ENCODE measurements at places on chromosomes 3 and 15.

DNA sequence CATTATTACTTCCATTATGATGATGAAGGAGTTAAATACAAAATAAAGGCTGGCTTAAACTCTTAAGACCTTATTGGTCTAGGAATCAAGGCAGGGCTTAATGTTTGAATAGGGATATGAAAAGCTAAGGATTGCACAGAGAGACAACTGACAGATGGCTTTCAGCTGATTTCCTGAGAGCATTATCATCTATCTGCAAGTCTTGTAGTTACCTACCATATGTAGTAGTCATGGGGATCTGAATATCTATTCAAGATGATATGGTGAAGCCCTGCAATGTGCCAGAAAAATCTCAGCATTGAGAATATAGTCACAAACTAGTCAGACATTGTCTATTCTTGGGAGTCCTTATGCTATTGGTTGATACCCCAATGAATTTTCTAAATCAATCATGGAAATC, 47.5 kb upstream of the CHMP2B start:
- no peak for DNase-seq

GRCh38 chr3:44232407-44232806, 9.3 kb upstream of the TOPAZ1 start:
- DNase-seq = no peak

GRCh38 chr3:33424606-33425452, 15.4 kb downstream of the UBP1 start:
- DNase-seq = no peak

- peak; percentile 5 for DNase-seq
Measured at GRCh38 chr3:142180761-142181362, 31.5 kb upstream of the TFDP2 start.

- no peak for DNase-seq
Measured at GRCh38 chr3:188727052-188727451, 444.7 kb upstream of the TPRG1 start.

- no peak for DNase-seq
Measured at GRCh38 chr3:151035072-151035471, 50.4 kb upstream of the MED12L start.

- no peak for DNase-seq
Measured at GRCh38 chr3:113601240-113601639, 68.9 kb downstream of the SIDT1 start.

DNA sequence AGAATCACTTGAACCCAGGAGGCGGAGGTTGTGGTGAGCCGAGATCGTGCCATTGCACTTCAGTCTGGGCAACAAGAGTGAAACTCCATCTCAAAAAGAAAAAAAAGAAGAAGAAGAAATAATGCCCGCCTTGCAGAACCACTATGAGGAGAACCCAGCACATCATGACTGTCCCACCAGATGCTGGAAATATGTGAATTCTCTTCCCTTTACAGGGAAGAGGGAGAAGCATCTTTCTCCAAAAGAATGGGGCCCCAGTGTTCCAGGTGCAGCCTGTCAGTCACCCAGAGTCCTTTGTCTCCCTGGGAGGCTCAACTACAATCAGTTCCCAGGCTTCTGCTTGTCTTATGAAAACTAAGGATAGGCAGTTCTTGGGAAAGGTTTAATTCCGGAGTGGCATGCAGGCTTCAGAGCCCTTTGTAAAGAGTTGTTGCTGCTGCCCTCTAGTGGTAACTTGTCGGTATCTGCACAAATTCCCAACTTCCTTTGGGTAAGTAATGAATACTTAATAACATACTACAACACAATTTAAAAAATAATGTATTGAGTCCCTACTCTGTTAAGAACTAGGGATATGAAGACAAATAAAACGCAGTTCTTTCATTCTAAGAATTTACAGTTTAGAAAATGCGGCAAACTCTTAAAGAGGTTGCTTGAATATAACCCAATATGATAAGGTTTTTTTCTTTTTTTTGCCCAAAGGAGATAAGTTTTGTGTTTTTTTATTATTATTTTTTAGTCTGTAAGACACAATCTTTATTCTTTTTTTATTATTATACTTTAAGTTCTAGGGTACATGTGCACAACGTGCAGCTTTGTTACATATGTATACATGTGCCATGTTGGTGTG, 18.6 kb upstream of the TICRR start:
- no peak for DNase-seq

GRCh38 chr3:130773366-130773765, 26.7 kb upstream of the PIK3R4 start:
- no peak for DNase-seq

DNA sequence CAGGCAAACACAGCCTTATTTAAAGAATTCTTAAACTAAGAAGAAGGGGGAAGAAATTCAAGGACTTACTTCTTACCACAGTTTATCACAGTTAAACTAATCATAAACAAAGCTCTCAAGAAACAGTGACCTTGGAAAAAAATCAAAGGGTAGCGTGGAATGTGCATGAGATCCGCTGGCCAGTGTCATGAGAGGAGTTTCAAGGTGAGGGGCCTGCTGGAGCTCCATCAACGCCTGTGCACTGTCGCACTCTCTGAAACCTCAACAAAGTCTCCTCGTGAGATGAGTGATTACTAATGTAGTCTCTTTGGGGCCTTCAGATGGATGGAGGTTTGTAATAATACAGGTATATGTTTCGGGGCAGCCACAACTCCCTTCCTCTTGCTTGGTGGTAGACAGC, 28.4 kb upstream of the PRICKLE2 start:
- no peak for DNase-seq

GRCh38 chr15:76200641-76201105, 110.6 kb downstream of the ETFA start:
- no peak for DNase-seq

DNA sequence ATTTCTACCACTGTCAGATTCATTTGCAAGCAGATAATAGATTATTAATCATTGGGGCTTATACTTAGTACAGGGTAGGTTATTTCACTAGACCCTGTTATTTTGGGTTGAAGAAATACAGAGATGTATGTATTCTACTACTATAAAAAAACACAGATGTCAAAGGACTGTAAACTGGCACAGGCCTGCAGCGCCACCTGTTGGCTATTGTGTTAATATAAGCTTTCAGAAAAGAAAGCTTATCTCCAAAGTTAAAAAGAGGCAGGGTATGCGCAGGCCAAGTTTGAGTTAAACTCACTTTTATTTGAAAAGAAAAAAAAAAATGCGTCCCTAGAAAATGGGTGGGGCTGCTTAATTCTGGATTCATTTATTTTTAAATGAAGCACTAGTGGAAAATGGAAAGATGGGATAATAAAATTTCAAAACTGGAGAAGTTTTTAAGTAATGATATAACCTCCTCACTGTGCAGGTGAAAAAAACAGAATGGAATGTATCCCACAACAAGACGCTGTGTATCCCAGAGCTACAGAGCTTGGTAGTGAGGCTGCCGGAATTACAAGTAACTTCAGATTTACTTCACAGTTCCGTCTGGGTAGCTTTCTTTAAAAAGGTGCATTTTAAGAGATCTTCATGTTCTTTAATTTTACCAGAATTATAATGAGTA, 407.2 kb upstream of the TGFBR2 start:
- no peak for DNase-seq

- no peak for DNase-seq
Measured at GRCh38 chr3:72128921-72129320, 344.0 kb upstream of the PROK2 start.

DNA sequence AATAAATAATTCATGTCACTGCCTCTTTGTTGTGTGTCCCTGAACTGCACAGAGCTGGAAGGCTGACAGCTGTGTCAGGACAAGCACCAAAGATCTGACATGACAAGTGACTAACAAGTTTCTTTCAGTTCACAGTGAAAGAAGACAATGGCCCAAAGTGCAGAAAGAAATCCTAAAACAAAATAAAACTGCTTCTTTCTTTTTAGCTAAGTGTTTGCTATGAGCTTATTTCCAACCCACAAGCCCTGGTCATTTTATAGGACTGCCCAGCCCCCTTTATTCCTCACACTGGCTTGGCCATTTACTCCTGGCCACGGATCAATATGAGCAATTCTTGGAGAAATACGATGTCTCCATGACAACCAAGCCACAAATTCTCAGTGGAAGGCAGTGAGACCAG, 238.5 kb downstream of the WDR72 start:
- DNase-seq = no peak

GRCh38 chr3:169668072-169668956, 4.8 kb upstream of the MECOM start:
- no peak for DNase-seq

GRCh38 chr15:81502439-81502838, 128.4 kb upstream of the TMC3 start:
- DNase-seq = no peak

GRCh38 chr15:100722551-100723314, 120.3 kb downstream of the ASB7 start:
- no peak for DNase-seq

DNA sequence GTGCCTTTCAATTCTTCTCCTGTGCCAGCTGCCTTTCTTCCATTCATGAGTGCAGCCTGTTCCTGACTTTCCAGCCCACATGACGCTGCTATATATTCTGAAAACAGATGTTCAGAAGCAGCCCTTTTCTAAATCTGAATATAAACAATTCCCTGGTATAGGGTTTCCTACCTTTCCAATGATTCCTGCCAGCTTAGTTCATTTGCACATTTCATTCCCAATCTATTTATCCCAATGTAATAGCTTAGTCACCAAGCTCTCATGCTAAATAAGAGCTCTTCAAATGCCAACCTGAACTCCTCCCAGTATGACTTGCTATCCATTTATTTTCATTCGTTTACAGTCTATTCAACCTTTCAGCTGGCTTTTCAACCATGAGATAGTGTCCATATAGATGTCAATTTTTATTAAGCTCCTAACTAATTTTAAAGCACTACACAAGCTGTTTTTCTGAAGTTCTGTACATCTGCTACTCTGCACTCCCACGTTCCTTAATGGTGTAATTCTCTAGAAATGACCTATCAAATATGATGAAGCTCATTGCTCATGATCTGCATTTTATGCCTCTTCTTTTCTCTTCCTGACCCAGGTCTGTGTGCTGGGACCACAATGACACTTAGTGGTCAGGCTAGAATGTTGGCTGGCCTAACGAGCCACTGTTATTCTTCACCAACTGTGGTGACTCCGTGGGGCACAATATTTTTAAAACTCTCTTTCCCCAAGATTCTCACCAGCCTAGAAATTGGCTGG, 605.0 kb upstream of the TBL1XR1 start:
- DNase-seq = no peak

GRCh38 chr3:87120881-87121280, 106.2 kb upstream of the CHMP2B start:
- no peak for DNase-seq

DNA sequence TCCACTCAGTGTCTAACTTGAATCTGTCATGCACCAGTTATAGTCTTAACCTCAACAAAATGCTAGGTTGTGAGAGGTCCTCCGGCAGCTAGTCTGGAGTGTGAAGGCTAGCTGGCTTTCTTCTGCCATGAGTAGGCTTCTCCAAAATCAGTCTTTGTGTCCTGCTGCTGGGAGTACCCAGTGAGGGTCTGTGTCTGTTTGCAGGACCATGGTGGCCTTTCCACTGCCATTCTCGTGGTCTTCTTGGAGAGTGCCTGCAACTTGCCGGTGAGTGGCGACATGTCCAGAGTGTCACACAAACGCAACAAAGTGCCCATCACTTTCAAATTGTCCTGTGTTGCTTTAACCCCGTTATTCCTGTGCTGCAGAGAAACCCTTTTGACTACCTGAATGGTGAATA, 34.0 kb downstream of the ESYT3 start:
- no peak for DNase-seq

- peak; percentile 55 for DNase-seq
Measured at GRCh38 chr3:169147238-169148008, 516.1 kb downstream of the MECOM start.

DNA sequence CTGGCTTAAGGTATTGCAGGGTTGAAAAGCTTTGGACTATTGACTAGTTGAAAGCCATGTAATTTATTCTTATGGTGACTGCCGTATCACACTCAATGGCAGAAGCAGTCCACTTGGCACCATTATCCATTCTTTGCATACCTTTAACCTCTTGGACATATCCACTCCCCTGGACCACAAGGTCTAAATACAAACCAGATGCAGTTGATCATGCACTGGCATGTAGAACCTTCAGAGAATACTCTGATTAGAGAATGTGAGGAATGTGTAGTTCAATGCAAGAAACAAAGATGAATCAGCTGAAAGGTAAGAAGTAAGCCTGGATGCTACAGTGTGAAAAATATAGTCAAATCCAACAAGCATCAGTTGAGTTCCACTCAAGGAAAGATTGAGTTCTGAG, 93.1 kb downstream of the FRMD5 start:
- DNase-seq = peak; percentile 12

GRCh38 chr3:48157950-48158376, 30.3 kb downstream of the CDC25A start:
- DNase-seq = no peak

DNA sequence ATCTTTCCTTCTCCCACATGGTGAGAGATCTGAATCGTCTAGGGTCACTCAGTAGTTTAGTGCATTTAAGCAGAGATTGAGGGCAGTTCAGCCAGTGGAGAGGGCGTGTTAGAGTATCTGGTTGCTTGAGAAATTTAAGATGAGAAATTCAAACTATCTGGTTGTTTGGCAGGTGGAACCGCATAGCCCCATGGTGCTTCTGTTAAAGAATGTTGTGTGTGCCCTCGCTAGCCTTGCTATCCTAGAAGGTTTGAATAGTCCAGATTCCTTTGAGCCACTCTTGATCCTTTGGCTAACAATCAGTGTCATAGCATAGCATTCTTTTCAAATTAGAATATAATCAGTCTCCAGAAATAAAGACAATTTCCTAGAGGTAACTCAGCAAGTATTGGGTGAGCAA, 32.1 kb downstream of the ABHD17C start:
- no peak for DNase-seq

DNA sequence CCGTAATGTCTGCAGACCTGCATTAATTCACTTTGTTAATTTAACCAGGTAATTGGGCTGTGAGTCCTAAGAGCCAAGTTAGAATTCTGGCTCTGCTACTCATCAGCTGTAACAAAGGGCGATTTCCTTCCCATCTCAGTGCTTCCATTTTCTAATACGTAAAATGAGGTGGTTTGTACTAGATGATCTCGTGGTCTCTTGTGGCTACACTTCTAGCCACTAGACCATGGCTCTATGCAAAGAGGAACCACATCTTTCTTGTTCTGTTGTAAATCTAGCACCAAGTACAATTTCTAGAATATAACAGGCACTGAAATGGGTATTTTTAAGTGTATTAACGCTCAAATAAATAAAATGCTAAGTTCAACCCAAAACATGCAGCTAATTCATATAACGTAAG, 174.4 kb upstream of the THBS1 start:
- DNase-seq = no peak

- no peak for DNase-seq
Measured at GRCh38 chr3:106758459-106758858, 618.8 kb upstream of the CCDC54 start.

GRCh38 chr15:73571346-73571745, 61.8 kb downstream of the NPTN start:
- no peak for DNase-seq

DNA sequence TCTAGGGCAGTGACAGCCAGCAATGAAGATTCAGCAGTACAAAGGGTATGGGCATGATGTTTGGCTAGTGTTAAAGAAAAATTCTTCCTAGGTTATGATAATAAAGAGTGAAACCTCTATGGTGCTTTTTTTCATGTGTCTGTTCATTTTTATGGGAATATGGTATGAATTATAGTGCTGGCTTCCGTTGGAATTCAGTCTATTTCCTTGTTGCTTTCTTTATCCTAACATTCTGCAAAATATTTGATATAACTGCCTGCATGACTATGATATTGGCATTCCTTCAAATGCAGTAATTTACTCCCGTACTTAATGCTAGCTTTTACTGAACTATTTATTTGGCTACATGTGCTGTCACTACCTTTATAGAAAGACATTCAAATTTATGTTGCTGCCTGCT, 57.6 kb upstream of the ATP11B start:
- no peak for DNase-seq
